Esophagus squamous epithelium (tissue), 5 donors: ENCODE measurements at places on chromosomes 6 and 20. TPM values are rescaled to one million over a fixed set of nuclear protein-coding genes. Genes with fewer than 3 reads are reported as not detected.

- DNase-seq = no peak
These were observed 11.5 kb upstream of the PHF3 start for GRCh38 chr6:63624091-63624490.

DNA sequence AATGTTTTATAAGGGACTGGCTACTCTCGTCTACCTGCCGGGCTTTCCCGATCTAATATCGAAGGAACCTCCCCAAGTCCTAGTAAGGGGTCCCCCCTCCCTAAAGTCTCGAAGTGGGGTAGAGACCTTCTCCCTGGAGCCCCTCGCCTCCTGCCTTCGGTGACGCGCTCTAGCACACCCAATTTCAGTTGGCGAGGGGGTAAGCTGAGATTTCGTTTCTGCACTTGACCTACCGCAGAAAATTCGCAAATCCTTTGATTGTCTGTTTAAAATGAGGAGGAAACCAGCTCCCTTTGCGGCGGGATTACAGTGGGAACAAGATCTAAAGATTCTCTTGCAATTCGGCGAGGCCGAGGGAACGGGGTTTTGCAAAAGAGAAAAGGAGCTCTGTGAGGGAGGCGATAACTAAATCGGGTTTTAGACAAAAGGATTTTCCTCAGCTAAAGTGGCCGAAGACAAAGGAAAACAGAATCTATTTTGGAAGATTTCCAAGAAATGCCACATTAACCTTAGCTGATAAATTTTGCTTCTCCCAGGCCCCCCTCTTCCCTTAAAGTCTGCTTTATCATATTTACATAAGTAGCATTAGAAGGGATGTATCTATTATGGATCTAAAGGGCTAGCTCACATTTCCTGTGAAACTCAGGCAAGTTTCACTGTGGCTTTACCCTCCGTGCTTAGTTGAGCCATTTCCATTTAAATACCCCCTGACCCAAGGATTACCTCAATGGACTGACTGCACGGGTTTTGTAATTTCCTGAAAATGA, 8.4 kb downstream of the SIM1 start:
- no peak for DNase-seq

- no peak for DNase-seq
These were observed 128.8 kb downstream of the PHF3 start for GRCh38 chr6:63764318-63764916.

GRCh38 chr20:63702751-63703470, 4.9 kb downstream of the ARFRP1 start:
- DNase-seq = no peak

GRCh38 chr6:153392156-153392555, 261.1 kb upstream of the RGS17 start:
- no peak for DNase-seq

- DNase-seq = no peak
These were observed 69.3 kb upstream of the ZNFX1 start for GRCh38 chr20:49347156-49347555.

The UNC93A gene
- 0.76 TPM for total RNA-seq
